CD4-positive, alpha-beta T cell treated with Interleukin-2 at 100 ng/mL for 4 hours (primary cell): ENCODE measurements at places on chromosomes 6 and 20.

GRCh38 chr6:143804835-143805239 is 38.3 kb upstream of the LTV1 start:
- no peak for DNase-seq

- no peak for DNase-seq
Observed at GRCh38 chr6:56647172-56647762, 4.6 kb upstream of the DST start.

GRCh38 chr6:168641446-168641845 is 200.5 kb downstream of the SMOC2 start:
- no peak for DNase-seq

DNA sequence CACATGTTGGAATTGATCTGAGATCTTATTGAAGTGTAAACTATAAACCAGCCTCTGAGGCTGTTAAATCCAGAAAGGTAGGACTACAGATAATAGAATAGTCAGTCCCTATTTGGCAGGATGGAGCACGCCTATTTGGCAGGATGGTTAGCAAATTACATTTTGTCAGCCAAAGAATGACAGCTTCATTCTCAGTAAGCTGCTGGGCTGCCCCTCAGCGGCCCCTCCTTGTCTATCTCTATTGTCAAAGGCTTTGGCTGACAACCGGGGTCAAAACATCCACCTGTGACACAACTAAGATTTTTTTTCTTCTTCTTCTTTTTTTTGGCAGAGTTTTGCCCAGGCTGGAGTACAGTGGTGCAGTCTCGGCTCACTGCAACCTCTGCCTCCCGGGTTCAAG is 123.4 kb upstream of the ECI2 start:
- DNase-seq = no peak

GRCh38 chr6:73004861-73005260 is 220.4 kb downstream of the KHDC1L start:
- DNase-seq = no peak

DNA sequence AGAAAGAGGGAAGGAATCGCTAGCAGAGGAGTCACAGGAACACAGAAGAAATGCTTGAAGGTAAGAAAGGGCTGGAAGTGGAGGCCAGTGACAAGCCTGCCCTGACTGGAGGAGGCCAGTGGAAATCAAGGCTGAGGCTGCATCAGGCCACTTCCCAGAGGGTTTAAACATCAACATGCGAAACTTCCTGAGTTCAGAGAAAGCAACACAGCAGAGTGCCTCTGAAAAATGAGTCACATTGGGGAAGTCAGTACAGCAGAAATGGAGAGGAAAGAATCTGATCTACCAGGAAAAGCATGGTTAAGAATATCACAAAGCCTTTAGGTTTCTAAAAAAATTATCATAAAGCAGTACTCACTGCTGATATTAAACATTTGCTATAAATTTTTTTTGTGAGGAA is 23.3 kb downstream of the NAPB start:
- peak; percentile 14 for DNase-seq

- DNase-seq = peak; percentile 98
Observed at GRCh38 chr6:30489081-30490025, at the start of gene HLA-E. TSS of gene HLA-E (plus strand) at chr6:30489509. CDS start at chr6:30489532, 23 bp downstream.
